Stimulated activated effector memory CD8-positive, alpha-beta T cell treated with anti-CD3 and anti-CD28 coated beads, Interleukin-12 subunit alpha, Interleukin-12 subunit beta, amount 100 ng/mL, for 72 hours (primary cell): ENCODE measurements at places on chromosomes 13 and 19.
A peak's percentile ranks its signal among the peaks of the same experiment; 100 is the strongest.

DNA sequence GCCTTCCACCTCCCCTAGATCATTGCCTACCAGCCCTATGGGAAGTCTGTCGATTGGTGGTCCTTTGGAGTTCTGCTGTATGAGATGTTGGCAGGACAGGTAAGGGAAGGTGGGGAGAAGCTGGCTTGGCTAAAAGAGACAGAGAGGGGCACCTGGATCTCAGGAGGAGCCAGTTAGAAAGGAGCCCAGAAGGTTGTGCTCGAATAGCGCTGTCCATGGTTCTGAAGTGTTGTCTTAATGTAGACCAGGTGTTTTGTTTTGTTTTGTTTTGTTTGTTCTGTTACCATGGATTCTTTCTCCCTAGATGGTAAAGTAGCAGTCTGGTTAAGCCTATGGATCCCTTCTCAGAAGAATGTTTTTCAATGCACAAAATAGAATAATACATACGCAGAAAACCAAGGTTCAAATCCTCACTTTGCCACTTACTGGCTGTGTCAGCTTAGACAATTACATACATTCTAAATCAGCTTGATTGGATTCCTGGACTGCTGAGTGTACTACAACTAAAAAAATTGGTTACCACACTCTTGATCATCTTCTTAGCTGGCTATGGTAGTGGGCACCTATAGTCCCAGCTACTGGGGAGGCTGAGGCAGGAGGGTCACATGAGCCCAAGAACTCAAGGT, 5.9 kb upstream of the CACNG7 start:
- no peak for DNase-seq

DNA sequence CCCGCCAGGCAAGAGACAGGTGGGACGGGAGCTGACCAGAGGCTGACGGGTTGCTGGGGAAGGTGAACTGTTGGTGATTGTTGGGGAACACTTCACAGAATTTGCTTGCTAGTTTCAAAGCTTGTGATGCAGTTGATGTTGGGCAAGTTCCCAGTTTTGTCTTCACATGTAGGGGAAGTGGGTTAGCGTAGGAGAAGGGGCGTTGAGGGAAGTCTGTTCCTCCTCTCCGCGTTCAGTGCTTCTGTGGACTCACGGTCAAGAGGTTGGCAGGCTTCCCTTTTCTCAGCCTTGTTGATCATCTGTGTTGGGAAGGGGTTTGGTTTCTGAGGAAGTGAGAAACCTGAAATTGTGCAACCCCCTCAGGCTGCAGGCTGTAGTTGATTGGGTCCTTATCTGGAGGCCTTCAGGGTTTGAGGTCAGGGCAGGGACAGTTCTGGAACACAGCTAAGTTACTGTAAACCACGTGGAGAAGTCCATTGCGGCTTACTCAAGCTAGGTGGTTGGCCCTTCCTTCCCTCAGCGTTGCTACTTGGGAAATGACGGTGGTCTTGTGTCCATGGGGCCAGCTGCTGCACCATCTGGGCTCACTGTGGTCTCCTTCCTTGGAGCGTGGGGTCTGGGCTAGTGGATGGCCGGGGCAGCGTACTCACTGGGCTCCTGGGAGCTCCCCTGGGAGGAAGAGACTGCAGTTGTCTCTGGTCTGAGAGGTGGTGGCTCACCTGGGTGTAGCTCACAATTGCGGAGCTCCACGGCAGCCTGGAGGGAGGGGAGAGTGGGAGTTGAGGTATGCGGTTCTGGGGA, 7.5 kb downstream of the RPS9 start:
- peak; percentile 63 for DNase-seq

- DNase-seq, result peak; percentile 88
These were observed 27.7 kb downstream of the MEIS3 start for GRCh38 chr19:47391510-47392223.

GRCh38 chr19:44517146-44517545, 12.3 kb downstream of the CEACAM20 start:
- DNase-seq, result no peak

DNA sequence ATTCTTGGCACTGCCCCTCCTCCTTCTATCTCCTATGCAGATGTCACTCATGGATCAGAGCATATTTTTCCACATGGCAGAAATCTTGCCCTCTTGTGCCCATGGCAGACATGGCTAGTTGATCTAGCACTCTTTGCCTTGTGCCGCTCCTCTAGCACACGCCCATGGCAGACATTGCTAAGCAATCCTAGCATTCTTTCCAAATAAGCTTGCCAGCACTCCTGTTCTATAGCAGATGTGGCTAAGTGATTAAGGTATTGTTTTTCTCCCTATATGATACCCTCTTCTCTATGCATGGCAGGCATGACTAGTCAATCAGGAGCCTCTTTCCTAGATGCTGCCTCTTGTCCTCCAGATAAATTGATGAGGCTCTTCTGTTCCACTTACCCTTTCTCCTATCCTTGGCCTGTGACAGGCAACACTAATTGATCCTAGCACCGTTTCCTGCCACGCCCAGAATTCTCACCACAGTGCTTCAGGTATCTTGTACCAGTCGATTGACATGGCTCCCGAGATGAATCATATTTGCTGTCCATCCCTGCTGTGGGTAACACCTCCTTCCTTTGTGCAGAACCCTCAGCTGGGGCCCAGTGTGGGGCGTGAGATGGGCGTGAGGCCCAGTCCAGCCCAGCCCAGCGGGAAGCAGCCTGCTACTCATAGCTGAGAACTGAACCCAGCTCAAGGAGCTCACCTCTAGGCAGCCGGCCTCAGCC, 26.9 kb downstream of the TMED1 start:
- no peak for DNase-seq

GRCh38 chr13:76421011-76421410, 465.2 kb downstream of the KCTD12 start:
- no peak for DNase-seq

GRCh38 chr19:56725829-56726424, 54.4 kb upstream of the ZNF835 start:
- no peak for DNase-seq

DNA sequence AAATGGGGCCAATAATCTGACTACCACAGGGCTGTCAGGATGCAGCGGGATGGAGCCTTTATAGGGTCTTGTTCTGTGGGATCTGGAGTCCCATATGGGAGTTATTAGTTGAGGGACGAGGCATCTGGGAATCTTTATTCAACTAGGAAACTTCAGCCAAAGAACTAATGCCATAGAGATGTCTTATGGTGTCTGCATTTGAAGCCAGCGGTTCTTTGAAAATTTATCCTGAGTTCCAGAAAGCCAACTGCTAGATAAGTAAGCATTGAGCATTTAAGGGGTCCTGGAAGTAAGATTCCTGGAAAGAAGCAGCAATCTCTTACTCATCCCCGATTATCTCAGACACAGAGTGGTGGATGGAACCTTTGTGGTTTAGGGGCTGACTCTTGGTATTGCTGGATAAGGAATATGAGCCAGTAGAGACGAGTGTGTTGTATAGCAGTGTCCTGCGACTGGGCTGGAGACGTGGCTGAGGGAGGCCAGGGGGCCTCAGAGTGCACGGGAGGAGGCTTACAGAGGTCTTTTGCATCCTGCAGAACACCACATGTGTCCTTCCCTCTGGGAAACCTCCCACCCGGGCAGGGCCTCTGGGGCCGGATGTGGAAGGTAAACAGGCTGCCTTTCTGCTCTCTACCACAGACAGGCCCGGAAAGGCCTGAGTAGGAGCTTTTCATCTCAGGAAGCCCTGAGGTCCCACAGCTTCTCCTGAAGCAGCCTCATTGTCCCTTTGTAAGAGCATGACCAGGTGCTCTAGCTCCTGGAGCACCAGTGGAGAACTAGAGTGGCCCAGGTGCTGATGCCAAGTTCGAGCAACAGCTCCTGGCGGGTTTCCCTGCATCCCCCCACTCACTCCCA, 28.8 kb downstream of the ACTN4 start:
- DNase-seq, result no peak

DNA sequence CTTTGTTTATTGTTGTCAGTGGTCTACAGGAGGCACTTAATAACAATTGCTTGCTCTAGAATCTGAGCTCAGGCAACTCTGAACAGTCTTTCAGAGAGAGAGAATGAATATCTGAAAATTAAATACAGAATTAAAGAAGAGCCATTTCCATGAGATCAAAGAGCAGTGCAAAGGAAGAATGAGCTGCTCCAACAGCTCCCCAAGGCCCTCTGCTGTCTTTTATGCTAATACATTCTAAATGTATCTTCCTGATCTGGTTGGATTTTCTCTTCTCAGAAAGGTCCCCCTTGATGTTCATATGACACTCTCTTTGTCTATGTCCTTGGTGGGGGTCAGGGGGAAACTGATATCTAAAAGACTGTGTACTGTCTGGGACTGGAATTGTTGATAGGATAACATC, 1029.6 kb downstream of the PCDH9 start:
- DNase-seq, result no peak

GRCh38 chr13:43244481-43244880, 221.1 kb downstream of the DNAJC15 start:
- DNase-seq, result no peak

DNA sequence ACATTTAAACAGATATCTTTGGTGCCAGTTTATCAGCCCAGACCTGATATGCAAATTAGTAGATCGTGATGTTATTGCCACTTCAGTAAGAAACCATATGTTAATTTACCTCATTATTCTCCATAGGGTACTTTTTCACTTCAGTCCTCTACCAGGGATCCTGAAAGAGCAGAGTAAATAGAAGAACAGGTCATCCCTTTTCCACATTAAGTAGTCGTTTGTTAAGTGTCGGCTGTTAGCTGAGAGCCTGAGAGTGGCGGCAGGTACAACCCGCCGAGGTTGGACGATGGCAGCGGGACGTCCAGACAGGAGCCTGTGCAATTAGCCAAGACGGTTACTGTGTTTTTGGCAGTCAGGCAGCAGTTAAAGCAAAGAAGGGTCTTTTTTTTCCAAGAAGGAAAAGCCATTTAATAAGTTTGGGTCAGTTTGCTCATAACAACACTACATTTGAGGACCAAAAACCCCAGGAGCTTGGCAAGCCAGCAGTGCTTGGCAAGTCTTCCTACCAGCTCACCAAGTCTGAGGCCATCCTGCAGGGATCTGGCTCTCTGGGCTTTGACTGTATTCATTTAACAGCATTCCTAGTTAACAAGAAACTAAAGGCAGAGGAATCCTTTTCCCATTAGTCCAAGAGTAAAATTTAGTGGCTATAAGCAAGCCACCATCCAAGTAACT, 231.8 kb downstream of the SHISA2 start:
- no peak for DNase-seq
